Sigmoid colon (tissue), 7 donors: ENCODE measurements at places on chromosomes 4 and X.

- no peak for DNase-seq
These were observed 91.1 kb upstream of the VEGFC start for GRCh38 chr4:176883681-176884418.

GRCh38 chr4:169208516-169208915 lies 62.2 kb downstream of the SH3RF1 start:
- no peak for DNase-seq

GRCh38 chr4:41963105-41963504 lies 18.5 kb upstream of the DCAF4L1 start:
- DNase-seq: no peak

DNA sequence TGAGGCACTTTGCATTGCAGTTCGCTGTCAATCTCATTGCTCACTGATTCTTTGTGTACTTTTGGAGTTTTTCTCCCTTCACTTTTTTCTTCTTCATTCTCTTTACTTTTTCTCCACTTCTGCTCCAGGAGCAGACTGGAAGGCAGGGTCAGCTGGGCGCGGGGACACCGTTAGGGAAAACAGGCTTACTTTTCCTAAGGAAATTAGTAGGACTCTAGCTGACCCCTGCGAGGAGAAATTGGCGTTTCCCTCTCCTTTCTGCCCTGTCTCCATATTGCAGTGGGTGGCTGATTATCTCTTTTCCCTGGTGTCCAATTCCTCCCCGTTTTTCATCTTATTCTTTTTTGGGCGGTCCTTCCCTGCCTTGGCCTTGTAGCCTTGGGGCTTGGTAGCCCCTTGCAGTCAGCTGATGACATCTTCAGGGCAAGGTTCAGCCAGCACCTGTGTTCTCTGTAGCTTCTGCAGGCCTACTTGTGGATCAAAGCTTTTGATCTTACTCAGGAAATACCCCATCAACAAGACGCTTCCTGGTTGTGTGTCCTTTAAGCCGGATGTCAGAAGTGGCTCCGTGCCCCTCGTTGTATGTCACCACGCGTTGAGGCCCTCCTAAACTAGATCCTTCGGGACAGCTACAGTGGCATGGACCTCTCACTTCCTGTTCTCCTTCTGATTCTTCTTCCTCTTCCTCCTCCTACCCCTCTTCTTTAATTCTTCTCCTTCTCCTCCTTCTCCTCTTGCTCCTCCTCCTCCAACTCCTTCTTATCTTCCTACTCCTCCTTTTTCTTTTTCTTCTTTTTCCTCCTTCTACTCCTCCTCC lies 36.1 kb downstream of the NBDY start:
- DNase-seq: peak; percentile 49

- DNase-seq: no peak
These were observed 201.3 kb upstream of the GNPDA2 start for GRCh38 chr4:44927399-44928380.

DNA sequence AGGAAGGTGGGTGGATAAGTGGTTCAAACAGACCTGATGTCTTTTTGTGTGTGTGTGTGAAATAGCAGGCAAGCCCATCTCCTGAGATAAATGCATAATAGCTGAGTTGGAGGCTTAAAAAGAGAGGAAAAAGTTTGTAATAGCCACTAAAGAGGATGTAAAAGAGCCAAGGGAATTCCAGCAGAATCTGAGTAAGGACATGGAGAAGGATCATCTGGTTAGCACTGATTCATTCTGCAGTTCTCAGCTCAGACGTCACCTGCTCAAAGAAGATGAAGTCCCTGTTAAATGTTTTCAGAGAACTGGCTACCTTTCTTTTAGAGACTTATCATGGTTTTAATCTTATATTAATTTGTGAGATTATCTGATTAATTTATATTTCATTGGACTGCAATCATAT lies 21.0 kb upstream of the IL13RA2 start:
- DNase-seq: no peak

DNA sequence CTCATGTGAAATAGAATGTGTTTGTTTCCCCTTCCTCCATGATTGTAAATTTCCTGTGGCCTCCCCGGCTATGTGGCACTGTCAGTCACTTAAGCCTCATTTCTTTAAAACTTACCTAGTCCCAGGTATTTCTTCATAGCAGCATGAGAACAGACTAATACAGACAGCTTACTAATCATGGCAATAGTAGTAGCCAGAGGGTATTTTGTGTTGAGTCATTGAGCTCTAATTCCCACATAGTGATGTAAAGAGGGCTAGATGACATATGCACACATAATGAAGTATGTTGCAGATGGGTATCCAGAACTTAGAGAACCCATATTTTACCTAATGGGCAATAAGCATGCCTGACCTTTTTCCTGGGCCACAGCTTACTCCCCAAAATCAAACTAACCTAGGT lies 1197.2 kb downstream of the PCDH7 start:
- DNase-seq: no peak

DNA sequence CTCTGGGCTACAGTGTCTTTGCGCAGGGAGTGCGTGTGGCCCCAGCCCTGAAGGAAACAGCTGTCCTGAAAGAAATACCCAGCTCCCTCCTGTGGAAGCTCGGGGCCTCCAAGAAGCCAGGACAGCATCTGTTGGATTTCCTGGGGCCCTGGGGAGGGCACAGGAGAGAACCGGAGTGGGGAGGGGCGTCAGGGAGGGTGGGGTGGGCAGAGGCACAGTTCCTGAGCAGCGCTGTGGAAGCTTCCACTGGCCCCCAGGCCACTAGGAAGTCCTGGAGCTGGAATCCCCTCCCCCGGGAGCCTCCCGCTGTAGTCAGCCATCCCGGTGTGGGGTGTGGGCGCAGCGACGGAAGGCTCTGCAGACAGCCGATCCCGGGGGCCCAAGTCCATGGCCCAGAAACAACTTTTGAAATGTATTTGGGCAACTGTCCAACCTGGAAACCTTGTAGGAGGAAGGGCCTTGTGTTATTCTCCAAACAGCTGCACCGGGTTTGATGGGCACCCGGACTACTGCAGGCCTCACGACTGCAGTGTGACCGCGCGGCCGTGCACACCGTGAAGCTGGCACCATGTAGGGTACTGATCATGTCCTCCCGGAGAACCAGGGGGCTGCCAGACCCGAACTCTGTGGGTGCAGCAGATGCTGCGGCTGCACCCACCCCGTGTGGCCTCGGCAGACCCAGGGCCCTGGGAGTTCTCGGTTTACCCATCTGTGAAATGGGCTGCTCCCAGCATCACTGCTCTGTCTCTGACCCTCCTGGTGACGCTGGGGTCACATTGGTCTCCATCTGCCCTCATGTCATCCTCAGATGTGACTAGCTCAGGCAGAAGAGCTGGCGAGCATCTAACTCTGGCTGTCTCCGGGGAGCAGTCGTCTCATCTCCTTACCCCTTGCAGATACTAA lies 68.5 kb upstream of the HMX1 start:
- no peak for DNase-seq
